Stimulated activated naive CD8-positive, alpha-beta T cell treated with anti-CD3 and anti-CD28 coated beads, Interleukin-15, Interleukin-2, amounts not matched to agents 100 U/mL and 50 U/mL, for 24 hours (primary cell): ENCODE measurements at places on chromosomes 7 and 10.

GRCh38 chr10:6843481-6843881 is 263.4 kb upstream of the PRKCQ start:
- DNase-seq = peak; percentile 12

DNA sequence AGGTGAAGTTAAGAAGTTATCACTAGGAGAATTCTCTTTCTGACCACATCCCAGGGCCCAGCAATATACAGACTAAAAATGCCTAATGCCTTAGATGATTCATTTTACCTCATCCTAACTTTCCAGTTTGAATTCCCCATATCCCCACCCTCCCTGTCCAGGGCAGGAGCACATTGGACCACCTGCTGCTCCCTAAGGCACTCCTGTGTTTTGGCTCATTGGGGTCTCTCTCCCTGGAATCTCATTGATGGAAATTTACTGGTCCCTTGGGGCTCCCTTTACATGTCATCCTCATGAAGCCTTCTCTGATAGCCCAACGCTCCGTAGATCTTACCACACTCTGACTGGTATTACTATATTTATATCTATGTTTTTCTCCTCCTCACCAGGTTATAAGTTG is 2.7 kb downstream of the IL2RA start:
- peak; percentile 6 for DNase-seq

GRCh38 chr7:50805447-50806125 is 22.9 kb upstream of the GRB10 start:
- DNase-seq = no peak

GRCh38 chr7:136062625-136063325 is 85.6 kb upstream of the MTPN start:
- DNase-seq = no peak

DNA sequence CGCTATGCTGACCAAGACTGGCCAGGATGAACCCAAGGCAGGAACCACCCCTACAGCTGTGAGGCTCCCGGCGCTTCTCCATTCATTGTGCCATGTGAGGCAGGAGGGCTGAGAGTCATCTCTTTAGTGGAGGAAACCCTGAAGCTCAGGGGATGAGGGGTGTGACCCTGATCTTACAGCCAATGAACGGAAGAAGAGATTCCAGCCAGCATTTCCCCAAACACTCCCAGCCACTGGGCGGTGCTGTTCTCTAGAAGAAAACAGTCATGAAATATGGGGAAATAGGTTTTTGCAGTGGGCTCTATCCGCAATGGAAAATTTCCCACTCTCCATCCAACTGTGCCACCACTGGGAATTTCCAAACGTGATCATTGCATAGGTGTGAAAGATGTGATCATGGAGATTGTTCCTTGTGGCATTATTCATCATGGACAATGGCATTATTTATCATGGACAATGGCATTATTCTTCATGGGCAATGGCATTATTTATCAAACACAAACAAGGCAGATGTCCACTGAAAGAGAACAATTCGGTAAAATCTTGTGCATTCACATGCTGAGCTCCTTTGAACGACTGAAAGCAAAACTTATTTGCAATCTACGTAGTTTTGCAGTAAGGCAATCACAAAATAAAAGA is 14.0 kb upstream of the SLC18A2 start:
- peak; percentile 11 for DNase-seq
